NCI-H526 (cell line): ENCODE measurements at places on chromosomes 12 and 14.

DNA sequence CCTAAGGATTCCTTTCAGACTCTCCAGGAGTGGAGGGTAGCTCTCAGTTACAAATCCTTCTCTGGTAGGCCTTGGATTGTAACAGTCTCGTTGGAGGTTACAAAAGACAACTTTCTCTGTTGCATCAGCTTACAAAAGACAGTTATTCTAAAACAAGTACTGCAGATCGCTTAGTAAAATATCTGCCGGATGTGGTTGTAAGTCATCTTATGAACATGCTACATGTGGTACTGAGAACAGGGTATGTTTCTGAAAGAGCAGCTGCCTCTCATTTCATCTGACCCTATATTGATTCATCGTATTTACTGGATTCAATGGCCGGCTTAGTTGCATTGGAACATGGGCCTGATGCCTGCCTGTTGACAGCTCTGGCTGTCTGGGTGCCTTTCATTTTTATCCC, 157.4 kb downstream of the PTCSC3 start:
- DNase-seq, result no peak

DNA sequence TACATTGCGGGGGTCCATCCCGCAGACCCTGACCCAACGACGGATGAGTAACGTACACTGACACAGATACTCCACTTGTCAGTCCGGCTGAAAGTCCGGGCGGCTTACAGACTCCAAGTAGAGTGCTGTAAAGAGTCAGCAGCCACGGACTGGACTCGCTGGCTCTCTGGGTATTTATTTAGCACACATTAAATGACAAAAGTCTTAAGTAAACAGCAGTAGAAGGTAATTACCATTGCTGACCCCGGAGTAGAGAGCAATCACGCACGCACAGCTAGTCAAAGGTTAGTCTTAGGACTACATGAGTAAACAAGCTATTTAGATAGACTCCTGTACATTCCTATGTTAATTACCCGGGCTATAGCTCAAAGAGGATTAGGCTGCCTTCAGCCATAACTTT, 780.9 kb downstream of the RPS29 start:
- DNase-seq, result no peak

DNA sequence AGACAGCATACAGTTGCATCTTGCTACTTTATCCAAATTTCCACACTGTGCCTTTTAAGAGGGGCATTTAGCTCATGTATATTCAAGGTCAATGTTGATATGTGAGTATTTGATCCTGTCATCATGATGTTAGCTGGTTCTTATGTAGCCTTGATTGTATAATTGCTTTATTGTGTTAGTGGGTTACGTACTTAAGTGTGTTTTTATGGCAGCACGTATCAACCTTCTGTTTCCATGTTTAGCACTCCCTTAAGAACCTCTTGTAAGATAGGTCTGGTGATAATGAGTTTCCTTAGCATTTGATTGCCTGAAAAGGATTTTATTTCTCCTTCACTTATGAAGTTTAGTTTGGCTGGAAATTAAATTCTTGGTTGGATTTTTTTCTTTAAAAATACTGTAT, 445.2 kb downstream of the NAV3 start:
- no peak for DNase-seq

DNA sequence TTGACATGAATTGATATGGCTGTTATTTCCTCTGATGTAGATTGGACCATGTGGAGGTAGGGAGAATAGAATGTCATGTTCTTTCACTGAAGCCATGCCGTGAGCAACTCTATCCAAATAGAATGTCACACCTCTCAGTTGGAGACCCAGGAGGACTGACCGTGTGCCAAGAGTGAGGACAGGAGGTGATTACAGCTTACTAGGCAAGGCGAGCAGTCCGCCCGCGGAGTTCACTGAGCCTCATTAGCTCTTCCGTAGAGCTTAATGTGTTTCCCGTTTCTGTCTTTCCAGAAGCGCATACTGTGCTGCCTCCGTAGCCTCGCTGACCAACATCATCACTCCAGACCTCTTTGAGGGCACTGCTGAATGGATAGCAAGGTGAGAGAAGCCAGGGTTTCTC, 45.6 kb downstream of the FNTB start:
- DNase-seq, result no peak

GRCh38 chr12:9740106-9740750, 7.3 kb upstream of the CLECL1 start:
- peak; percentile 1 for DNase-seq

- DNase-seq, result peak; percentile 49
Measured at GRCh38 chr12:129190827-129191226, 337.5 kb downstream of the GLT1D1 start.

DNA sequence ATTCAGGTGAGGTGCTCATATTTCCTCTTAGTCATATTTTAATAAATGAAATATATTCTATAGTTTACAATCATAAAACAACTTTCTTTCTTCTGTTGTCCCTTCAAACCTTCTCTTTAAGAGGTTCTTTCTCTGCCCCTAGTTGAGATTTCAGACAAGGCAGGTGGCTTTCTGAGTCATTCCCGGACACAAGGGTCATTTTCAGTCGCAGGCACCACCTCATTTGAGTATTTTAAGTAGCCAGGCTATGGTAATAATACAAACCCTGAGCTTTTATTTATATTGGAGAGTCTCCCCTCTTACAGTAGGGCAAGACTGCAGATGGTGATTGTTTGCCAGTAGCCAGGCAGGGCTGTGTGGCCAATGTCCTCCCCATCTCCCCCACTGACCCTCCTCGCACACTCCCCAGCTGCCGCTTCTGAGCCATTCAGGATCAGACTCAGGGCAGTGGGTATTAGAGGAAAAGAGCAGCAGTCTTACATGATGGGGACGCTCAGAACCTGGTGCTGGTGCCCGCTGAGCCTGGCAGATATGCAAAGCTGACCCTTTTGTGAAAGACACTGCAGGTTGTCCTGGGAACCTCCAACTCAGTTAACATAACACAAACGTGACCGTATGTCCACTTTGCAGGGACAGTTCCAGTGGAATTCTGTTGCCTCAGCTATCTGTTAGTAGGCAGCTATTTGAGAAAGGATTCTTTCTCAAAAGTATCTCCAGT, 101.1 kb upstream of the BCL2L14 start:
- peak; percentile 73 for DNase-seq

DNA sequence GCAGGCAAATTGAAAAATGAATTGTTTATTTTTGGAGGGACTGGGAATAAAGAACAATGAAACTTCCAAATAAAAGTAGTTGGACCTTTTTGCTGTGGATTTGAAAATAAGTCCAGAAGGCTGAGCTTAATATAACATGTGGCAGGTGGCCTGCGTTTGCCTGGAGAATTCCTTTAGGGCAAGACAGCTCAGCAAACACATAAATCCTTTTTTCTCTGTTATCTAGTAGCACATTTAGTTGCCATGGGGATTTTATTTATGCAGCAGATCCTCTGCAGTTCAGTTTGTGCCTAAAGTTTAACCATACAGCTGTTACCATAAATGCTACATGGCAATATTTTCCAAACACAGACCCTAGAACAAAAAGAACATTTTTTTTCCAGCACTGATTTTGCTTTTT, 180.0 kb downstream of the NPAS3 start:
- peak; percentile 32 for DNase-seq

- DNase-seq, result no peak
Measured at GRCh38 chr12:93311827-93312226, 65.9 kb upstream of the NUDT4 start.

DNA sequence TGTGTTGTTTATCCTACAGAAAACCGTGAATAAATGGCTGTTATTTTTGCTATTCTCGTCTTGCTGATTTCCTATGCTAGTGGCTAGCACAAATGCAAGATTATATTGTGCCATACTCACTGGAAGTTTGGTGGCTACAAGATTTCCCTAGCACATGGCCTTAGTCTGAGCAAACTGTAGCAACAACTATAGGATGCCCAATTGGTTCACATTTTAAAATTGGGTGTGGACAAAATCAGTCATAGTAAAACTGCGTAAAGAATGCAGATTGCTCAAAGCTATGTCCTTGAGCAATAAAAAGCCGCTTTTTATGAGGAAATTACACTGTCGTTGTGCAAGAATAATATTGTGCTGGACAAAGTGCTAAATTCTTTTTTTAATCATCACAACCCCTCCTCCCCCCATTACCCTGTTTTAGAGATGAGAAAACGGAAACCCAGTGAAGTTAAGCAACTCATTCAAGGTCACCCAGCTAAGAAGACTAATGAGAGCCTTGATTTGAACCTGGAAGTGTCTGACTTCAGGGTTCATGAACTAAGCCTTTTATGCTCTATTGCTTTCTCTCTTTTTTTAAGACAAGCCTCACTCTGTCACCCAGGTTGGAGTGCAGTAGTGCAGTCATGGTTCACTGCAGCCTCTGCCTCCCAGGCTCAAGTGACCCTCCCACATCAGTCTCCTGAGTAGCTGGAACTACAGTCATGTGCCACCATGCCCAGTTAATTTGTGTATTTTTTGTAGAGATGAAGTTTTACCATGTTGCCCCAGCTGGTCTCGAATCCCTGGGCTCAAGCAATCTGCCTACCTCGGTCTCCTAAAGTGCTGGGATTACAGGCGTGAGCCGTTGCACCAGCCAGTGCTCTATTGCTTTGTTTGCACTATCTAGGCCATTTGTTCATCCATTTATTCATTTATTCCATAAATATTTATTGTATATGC, 73.6 kb downstream of the SRGAP1 start:
- DNase-seq, result peak; percentile 65

- DNase-seq, result no peak
Measured at GRCh38 chr14:51828017-51828797, 32.2 kb upstream of the GNG2 start.

GRCh38 chr14:99272632-99272898, 568 bp upstream of the BCL11B start:
- DNase-seq, result no peak
